Activated CD4-positive, alpha-beta T cell treated with anti-CD3 and anti-CD28 coated beads, Interleukin-2, amount 10 ng/mL, durations not matched to agents 7 days and 5 days (primary cell): ENCODE measurements at places on chromosomes 6 and 20. TPM values are rescaled to one million over a fixed set of nuclear protein-coding genes. Genes with fewer than 3 reads are reported as not detected.

Gene GSTA5
- not detected for total RNA-seq

Gene POU5F1
- total RNA-seq: not detected

Gene EMILIN3
- total RNA-seq: not detected

Gene CRYBG1
- total RNA-seq: 46.8 TPM

Gene HSPA12B
- total RNA-seq: not detected

Gene IL20RA
- total RNA-seq: not detected

Gene JPH2
- total RNA-seq: not detected

Gene SLC13A3
- total RNA-seq: not detected

Gene CCN6
- not detected for total RNA-seq

Gene KCNQ2
- 0.12 TPM for total RNA-seq

Gene PAK5
- not detected for total RNA-seq
